ENCODE measurements at places on chromosomes 4 and X.
A peak's percentile ranks its signal among the peaks of the same experiment; 100 is the strongest.

- peak; percentile 8 for DNase-seq
These were observed 2.2 kb downstream of the FUNDC2 start for GRCh38 chrX:155028877-155029291.

DNA sequence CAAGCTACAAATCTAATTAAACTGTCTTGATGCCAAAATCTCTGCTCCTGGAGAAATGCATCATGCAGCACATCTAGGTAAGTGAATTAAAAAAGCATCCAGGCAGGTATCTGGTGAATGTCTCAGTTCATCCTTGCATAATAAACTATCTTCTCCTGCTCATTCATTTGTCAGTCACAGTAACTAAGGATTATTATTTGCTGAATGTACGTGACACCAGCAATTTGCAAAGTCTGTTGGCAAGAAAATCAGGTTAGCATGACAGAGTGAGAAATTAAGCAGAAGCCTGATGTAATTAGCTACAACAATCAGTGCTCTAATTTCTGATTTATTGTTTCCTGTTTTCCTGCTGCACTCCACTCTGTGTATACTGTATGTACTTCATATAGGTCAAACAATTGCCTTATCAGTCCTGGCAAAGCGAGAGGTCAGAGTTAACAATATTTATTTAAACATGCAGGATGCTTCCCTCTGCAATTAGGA lies 213.6 kb downstream of the FBXO8 start:
- no peak for DNase-seq

DNA sequence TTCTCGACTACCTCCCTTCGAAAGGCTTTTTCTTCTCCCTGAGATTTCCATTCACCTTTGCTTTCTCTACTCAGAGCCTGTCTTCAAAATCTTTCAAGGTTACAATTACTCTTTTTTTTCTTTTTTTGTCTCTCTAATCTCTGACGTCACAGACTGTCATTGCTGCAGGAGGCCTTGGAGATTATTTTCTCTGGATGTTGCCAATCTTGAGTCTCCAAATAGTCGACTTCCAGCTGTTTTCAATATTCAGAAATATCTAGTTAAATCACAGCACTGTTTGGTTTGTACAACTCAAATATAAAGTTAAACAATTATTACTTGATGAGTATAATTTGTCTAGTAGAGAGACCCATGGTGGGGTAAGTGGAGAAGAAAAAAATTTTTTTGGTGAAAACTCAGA lies 359.0 kb upstream of the BOD1L1 start:
- DNase-seq: no peak

DNA sequence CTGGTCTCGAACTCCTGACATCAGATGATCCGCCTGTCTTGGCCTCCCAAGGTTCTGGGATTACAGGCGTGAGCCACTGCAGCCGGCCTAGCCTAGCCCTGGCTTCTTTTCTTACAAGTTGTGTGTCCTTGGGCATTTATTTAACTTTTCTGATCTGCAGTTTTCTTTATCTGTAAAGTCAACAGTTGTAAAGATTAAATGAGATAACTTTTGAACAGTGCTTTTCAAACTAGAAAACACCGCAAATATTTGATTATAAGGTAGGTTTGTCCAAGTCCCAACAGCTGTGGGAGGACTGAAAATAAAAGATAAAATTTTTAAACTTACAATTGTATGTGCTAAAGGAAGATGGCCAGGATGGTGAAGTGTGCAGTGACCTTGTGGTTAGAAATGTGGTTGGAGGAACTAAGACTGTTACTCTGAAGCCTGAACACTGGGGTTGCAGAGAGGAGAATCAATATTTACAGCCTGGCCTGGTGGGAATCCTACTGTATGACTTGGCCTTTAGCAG lies 44.8 kb downstream of the GSX2 start:
- no peak for DNase-seq

GRCh38 chrX:71609095-71609750 lies 9.1 kb downstream of the CXCR3 start:
- DNase-seq: no peak

- no peak for DNase-seq
These were observed 16.5 kb downstream of the ADH6 start for GRCh38 chr4:99202536-99202935.
